ENCODE measurements at places on chromosomes 5 and 9. TPM values are rescaled to one million over a fixed set of nuclear protein-coding genes. Genes with fewer than 3 reads are reported as not detected.

FAM151B gene
- not detected for polyA plus RNA-seq

GRCh38 chr9:32404402-32404801 is 20.0 kb downstream of the ACO1 start:
- DNase-seq: no peak

- no peak for DNase-seq
Measured at GRCh38 chr5:136235321-136235720, 42.4 kb upstream of the SMIM32 start.

DNA sequence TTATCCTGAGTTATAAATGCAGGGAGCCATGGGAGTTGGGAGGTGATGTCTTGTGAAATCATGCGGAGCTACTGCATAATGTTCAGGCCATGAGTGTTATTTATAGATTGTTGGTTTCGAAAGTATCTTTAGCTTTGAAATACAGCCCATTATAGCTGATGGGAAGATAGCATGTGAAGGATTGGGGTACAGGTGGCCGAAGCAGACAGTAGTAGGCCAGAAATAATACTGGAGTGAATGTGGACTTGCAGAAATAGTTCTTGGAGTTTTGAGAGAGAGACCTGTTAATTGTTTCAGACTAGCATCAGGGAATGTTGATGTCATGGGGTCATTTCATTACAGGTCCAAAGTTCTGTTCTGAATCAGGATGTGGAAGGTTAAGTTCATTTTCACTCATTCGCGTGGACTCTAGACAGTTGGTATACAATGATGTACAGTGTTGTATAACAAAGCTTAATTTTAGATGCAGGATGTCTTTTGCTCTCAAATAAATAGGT is 3.8 kb downstream of the ATP6V1G1 start:
- DNase-seq: no peak
